ENCODE measurements at places on chromosomes 7 and 10.

DNA sequence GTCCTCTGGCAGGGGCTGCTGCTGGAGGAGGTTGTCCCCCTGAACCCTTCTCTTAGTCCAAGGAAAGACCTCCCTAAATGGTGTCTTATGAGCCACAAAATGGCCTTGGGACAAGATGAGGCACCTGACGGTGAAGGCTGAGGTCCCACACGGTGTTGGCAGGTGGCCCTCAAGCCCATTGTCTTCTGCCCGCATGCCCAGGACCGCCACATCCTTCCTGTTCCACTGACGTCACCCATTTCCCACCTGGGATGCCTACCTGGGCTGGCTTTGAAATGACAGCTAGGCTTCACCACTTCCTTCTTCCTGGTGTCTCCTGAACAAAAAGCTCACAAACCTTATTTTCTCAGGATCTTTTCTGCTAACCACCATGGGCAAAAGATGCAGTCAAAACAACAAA is 2.1 kb upstream of the DMBT1 start:
- DNase-seq: no peak

DNA sequence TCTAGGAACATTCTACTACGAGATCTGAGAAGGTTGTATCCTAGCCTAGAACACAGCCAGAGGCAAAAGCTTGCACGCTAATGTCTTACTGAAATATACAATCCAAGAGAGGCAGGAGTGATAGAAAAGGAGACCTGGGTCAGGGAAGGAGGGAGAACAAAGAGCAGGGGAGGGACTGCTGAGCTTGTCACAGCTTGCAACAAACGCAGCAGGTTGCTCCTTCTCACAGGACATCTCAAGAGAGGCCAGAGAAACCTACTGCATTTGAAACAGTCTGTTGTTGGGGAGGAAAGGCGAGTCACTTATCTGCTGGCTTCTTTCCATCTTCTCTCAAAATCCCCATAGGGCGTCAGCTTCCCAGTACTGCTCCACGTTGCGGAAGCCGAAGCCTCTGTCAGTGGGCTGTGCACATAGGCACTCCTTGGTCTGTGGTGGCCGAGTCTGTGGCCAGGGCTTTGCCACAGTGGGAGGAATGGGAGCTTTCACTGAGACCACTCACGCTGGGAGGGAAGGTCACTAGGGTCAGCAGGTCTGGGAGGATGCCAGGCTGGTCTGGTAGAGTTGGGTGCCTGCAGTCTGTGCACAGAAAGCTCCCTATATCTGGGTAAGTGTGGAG is 25.8 kb upstream of the GPNMB start:
- DNase-seq: no peak

DNA sequence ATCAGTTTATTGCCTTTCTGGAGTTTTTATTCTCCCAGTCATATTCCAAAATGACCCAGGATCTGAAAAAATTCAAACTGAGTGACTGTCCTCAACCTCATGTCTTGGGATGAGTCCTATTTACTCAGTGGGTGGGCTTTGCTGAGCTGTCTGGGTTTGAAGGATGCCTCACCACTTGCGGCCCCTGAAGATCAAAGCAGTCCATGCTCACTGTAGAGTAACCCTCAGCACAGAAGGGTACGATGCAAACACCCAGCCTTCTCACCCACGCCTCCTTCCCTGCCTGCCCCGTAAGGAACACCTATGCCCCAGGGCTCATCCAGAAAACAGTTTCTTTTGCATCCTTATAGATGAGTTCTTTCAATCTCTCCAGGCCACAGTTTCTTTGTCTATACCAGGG is 42.2 kb upstream of the GRB10 start:
- DNase-seq: peak; percentile 58

DNA sequence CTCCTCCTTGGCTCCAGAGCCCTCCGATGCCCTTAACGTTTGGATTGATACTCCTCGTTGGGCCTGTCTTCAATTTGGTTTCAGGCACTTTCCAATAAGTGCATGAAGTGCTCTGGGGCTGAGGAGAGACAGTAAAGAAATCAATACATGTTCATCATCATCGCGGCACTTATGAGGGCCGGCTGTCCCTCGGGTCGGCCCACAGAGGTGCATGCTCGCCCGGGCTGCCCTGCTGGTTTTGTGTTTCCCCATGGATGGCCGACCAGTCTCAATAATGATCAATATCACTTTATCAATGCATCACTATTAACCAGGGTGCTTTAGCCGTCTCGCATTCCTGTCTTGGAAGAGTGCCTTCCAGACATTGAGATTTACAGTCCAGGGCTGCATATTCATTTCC is 154.2 kb downstream of the EBF3 start:
- no peak for DNase-seq

GRCh38 chr10:120749072-120749471 is 102.1 kb upstream of the WDR11 start:
- DNase-seq: no peak

- DNase-seq: no peak
Measured at GRCh38 chr10:79910344-79910743, 38.6 kb downstream of the SFTPD start.

GRCh38 chr10:25745976-25746375 is 188.1 kb upstream of the MYO3A start:
- no peak for DNase-seq

DNA sequence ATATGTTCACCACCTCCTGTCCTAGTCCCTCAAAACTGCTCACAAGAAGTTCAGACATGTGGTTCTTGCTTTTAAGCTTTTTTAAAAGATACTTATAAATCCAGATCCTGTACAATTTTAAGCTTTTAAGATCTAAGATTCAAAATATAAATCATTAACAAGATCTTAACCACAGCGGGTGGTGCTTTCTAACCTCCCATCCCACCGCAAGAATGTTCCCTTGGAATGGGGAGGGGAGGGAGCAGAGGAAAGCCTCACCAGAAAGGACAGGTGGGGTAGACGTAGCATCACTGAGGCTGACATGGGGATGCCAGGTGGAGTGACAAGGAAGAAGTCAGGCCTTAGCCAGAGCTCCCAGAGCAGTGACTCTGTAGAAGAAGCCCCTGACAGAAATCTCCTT is 133.5 kb downstream of the C1GALT1 start:
- DNase-seq: no peak

DNA sequence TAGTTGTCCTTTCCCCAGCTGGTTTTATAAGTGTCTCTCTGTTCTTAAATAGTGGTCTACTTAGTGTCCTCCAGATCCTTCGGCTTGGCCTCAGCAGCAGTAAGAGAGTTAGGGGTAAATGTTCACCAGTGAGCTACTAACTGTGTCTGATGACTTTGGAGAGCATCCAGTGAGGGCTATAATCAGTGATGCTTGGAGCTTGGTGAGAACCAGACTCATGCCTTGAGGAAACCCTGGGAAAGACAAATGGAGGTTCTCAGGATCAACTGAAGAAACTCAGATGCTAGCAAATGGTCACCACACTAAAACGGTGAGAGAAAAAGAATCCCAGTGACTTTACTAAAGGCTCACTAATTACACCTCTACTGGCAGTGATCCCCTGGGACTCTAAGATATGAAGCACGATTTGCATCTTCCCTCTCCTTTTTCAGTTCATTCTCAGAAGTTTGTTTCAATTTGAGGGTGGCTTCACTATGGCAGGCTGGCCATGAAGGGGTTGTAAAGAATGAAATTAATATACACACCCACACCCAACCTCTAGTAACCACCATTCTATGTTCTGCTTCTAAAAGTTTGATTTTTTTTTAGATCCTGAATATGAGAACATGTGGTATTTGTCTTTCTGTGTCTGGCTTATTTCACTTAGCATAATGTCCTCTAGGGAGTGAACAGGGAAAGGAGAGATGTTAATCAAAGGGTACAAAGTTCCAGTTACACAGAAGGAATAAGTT is 177.9 kb downstream of the PDE1C start:
- no peak for DNase-seq

DNA sequence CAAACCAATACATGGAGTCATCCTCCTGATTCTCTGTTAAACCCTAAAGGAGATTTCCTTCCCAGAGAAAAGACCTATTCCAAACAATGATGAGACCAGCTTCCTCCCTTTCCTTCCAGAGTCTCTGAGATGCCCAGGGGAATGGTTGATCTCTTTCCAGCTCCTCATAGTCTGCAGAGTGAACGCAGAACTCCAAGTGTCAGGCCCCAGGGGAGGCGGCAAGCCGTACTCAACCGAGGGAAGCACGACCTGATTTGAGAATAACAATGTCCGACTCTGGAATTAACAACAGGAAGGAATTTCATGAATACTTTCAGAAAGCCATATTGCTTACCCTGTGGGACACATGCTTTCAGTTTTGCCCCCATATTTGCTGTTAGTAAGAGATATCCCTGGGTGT is 241.7 kb upstream of the GLI3 start:
- DNase-seq: no peak

DNA sequence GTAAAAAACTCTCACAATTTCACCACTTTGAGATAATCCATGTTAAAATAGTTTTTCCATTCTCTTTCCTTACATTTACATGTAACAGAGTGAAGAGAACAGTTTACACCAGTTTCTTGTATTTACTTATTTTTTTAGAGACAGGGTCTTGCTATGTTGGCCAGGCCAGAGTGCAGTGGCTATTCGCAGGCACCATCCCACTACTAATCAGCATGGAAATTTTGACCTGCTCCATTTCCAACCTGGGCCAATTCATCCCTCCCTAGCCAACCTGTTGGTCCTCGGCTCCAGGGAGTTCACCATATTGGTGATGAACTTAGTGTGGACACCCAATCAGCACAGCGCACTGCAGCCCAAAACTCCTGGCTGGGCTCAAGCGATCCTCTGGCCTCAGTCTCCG is 74.1 kb downstream of the LYZL2 start:
- no peak for DNase-seq

- no peak for DNase-seq
Measured at GRCh38 chr10:50316695-50317648, 65.7 kb upstream of the ASAH2 start.

GRCh38 chr7:134593530-134594392 is 44.9 kb downstream of the AKR1B15 start:
- peak; percentile 71 for DNase-seq

DNA sequence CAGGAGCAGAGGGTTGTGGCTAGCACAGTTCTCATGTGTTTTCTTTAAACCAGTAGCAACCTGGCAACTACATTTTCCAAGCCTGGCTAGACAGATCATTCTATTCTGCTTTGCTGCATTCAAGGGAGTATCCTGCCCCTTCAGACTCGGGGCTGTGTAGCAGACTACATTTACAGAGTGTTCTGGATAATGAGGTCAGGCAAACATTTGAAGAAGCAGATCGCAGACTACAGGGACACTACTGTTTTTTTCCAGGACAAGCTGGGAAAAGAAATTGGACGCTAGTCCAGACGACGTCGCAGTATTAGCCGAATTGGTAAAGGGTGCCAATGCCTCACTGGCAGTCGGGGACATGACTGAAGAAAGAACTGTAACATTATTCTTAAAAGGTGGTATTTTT is 61.0 kb upstream of the PAPSS2 start:
- no peak for DNase-seq

- DNase-seq: no peak
Measured at GRCh38 chr10:60426425-60426824, 36.8 kb upstream of the ANK3 start.

DNA sequence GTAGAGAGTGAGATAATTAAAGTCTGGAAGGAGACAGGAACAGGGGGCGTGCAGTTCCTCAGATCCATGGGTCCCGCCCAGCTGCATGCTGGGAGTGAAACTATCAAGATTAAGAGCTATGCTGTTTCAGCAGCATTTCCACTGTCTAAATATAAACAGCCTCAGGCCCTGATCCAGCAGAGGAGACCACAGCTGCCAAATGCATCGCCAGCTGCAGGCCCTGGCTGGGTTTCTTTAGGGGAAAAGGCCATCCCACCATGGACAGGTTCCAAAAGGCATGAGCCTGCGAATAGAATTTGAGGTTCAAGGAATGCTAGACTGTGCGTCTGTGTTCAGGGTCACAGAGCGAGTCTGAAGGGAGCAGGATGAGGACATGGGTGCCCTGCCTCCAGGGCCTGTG is 411.4 kb downstream of the PAXIP1 start:
- DNase-seq: no peak

DNA sequence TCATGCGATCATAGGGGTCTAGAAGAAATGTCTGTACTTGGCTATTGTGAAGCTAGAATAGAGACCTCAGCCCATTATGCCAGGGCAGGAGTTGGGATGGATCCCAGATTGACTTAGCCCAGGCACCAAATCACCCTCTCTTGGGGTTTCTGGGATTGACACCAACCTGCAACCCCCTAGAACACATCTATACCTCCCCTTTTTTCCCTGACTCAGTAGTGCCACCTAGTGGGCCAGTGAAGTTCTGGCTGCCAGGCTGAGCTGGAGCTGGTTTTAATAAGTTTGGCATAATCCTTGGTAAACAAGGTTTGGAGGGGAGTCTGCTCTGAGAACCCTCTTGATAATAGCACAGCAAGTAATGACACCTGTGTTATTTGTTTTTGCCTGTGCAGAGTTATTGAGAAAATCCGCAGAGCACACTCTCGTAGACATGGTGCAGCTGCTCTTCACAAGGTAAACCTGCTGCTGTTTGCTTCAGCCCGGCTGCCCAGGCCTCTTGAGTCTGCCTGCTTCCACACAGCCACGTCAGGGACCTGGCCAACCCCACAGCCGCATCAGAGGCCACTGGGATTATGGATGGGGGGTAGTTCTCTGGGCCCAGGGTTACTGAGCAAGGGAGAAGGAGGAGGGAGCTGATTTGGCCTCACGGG is 43.3 kb upstream of the NFKB2 start:
- peak; percentile 75 for DNase-seq

GRCh38 chr10:96488161-96488935 is 25.4 kb downstream of the TLL2 start:
- DNase-seq: no peak

DNA sequence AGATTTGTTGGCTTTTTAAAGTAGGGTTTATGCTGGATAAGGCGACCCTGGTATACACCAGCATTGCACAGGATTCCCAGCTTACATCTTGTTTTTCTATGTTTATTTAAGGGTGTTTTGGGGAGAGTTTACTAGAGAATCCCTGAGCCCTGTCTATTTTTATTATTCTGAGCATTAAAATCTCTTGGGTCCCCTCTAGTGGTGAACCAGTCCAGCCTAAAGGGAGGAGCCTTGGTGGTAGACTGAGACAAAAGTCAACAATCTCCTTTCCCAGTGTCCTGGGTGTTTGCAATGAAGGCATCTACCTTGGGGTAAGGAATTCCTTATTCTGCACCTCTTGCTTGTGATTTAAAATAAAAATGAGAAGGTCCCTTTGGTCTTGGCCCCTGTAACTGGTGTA is 38.2 kb downstream of the ANTXRL start:
- DNase-seq: peak; percentile 12

- no peak for DNase-seq
Measured at GRCh38 chr7:106042196-106042611, 69.9 kb downstream of the SYPL1 start.

GRCh38 chr7:51072281-51072680 is 244.3 kb downstream of the COBL start:
- no peak for DNase-seq

GRCh38 chr7:106767498-106768323 is 97.4 kb upstream of the PIK3CG start:
- peak; percentile 78 for DNase-seq

GRCh38 chr7:18257711-18258110 is 230.1 kb upstream of the PRPS1L1 start:
- no peak for DNase-seq

All from islet precursor cell (in vitro differentiated cells).